Fibroblast of upper back skin (primary cell): ENCODE measurements at places on chromosomes 1 and 21.

GRCh38 chr1:19205845-19206244, 4.2 kb downstream of the UBR4 start:
- DNase-seq = no peak

- no peak for DNase-seq
These were observed 617.5 kb downstream of the PTPRU start for GRCh38 chr1:29853716-29854330.

DNA sequence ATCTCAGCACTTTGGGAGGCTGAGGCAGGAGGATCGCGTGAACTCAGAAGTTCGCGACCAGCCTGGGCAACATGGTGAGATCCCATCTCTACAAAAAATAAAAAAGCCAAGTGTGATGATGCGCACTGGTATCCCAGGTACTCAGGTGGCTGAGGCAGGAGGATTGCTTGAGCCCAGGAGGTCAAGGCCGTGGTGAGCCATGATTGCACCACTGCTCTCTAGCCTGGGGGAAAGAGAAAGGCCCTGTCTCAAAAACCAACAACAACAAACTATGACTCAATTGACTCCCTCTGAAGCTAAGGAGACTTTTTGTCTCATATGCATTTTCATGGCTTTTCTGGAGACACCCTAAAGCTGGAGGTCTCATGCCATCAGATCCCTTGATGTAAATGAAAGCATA, 118.8 kb downstream of the CCDC185 start:
- no peak for DNase-seq

DNA sequence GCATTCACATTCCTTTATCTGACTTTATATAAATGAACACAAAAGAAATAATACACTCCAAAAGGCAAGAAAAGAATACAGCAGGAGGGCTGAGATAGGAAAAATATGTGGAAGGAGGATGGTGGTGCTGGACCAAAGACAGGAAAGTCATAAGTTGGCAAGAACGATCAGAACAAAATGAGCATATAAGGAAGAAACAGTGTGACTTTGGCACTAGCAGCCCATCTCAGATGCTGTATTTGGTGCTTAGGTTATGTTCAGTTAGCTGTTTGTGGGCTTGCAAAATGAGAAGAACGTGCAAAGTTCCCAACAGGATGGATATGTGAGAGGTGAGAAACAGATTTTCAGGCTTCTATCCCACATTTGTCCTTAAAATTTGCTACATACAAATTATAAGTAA, 719.8 kb upstream of the ADGRL4 start:
- peak; percentile 45 for DNase-seq

GRCh38 chr1:45258059-45258650, 51.8 kb upstream of the ZSWIM5 start:
- DNase-seq = no peak

- DNase-seq = peak; percentile 37
These were observed 36.4 kb downstream of the MRAP start for GRCh38 chr21:32334980-32335531.

- no peak for DNase-seq
These were observed 85.3 kb upstream of the SERBP1 start for GRCh38 chr1:67515324-67516080.

GRCh38 chr1:225824533-225824941, 14.6 kb downstream of the EPHX1 start:
- DNase-seq = no peak

DNA sequence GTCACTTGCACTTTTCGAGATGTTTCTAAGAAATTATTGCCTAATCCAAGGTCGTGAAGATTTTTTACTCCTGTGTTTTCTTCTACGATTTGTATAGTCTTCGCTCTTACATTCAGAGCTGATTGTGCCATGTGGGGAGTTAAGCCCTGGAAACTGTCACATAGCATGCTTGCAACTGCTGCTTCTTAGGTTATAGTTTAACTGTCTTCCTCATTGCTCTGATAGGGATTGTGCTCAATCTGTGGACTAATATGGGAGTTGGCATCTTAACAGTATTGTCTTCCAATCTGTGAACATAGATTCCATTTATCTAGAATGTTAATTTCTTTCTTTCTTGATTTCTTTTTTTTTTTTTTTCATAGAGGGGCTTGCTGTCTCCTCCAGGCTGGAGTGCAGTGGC, 34.8 kb upstream of the CAMTA1 start:
- no peak for DNase-seq

DNA sequence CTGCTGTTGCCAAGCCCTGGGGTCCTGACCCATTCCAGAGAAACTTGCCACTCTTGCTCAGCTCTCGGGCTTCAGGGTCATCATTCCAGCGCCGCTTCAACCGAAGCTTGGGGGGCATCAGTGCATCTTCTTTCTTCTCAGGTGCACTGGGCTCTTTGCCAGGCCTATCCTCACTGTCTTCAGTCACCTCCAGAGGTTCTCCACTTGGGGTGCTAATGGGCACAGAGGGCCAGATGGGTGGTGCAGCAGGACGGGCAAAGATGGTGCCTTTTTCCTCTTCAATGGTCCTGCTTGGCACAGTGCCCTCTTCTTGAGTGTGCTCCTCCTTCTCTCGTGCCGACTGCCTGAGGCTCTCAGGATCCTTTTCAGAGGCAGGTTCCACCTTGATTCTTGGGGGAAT, 13.3 kb downstream of the ETV3 start:
- no peak for DNase-seq

DNA sequence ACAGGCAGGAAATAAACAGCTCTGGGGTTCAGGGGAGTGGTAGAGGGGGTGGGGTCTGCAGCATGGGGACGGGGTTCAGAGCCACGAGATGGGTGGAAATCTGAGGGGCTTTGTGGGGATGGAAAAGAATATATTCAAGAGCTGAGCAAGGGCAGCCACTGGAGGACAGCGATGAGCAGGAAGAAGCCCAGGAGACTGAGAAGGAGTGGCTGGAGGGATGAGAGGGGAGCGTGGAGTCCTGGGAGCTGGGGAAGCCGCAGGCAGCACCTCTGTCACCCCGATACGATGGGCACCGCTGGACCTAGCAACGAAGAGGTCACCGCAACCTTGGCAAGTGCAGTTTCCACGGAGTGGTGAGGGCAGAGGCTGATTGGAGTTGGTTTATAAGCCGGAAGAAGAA, 10.0 kb upstream of the KCNAB2 start:
- DNase-seq = no peak

GRCh38 chr1:64440183-64440826, 29.6 kb upstream of the CACHD1 start:
- no peak for DNase-seq

GRCh38 chr1:224585051-224585450, 31.1 kb upstream of the CNIH3 start:
- no peak for DNase-seq

GRCh38 chr21:41589131-41589530, 81.2 kb upstream of the TMPRSS2 start:
- no peak for DNase-seq

DNA sequence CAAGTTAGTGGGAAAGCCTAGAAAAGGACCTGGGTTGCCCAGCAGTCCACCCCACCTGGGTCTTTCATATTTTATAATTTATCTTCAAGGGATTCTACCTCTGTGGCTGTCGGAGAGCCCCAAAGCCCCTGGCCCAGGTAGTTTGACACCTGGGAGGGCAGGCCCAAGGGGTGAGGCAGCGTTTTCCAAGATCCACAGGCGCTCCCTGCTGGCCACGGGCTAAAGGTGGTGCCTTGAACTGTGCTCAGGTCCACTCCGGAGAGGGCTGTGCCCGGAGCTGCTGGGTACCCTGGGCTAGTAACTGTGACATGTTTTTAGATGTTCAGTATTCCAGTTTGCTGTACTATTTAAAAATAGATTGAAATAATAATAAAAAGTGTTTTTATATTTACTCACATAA, 37.2 kb upstream of the CRNN start:
- DNase-seq = no peak

DNA sequence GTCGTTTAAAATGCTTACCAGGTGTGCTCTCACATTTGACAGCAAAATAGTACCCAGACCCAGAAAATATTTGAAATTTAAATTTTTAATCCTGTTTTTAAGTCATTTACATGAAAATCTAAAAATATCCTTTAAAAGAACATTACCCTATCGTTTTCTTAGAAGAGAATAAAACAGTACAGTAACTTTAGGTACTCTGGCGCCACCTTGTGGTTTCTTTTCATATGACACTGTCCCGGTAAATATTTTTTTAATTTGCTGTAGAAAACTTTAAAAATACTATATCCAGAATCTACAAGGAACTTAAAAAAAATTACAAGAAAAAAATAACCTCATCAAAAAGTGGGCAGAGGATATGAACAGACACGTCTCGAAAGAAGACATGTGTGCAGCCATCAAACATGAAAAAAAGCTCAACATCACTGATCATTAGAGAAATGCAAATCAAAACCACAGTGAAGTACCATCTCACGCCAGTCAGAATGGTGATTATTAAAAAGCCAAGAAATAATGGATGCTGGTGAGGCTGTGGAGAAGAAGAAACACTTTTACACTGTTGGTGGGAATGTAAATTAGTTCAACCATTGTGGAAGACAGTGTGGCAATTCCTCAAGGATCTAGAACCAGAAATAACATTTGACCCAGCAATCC, 129.2 kb downstream of the RGS21 start:
- peak; percentile 56 for DNase-seq

GRCh38 chr1:60573726-60574409, 500.3 kb upstream of the C1orf87 start:
- DNase-seq = peak; percentile 82

DNA sequence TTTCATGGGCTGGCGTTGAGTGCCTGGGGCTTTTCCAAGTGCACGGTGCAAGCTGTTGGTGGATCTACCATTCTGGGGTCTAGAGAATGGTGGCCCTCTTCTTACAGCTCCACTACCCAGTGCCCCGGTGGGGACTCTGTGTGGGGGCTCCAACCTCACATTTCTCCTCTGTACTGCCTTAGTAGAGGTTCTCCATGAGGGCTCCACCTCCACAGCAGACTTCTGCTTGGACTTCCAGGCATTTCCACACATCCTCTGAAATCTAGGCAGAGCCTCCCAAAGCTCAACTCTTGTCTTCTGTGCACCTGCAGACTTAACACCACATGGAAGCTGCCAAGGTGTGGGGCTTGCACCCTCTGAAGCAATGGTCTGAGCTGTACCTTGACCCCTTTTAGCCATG, 82.1 kb downstream of the CCDC18 start:
- no peak for DNase-seq

DNA sequence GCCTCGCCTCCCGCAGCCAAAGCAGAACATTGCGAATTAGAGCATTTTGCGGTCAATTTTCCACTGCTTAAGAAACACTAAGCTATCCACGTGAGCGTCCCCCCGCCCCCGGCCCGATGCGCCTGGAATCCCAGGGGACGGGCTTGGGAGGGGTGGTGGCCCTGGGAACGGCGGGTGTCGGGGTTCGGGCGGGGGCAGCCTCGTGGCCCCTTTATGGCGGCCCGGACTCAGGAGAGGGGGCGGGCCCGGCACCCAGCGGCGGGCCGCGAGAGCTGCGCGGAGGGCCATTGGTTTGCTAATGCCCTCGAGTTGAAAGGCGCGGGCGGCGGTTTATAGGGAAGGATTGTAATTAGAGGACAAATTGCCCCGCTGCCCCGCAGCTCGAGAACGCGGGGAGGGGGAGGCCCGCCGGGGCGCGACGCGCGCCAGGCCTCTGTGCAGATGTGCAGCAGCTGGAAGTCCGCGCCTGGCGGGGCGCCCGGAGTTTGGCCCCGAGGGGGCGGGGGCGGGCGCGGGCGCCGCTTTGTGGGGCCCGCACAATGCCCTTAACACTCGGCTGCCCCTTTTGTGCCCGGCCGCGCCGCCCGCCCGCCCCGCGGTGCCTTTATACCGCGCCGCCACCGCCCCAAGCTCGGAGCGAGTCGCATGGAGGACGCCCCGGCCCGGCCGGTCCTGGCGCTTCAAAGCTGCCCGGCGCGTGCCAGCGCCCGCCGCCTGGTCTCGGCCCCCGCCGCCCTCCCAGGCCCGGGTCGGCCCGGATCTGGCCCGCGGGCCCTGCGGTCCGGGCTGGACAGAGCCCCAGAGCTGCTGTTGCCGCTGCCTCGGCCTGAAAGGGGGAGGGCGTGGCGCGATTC, 1.9 kb upstream of the HES3 start:
- no peak for DNase-seq

DNA sequence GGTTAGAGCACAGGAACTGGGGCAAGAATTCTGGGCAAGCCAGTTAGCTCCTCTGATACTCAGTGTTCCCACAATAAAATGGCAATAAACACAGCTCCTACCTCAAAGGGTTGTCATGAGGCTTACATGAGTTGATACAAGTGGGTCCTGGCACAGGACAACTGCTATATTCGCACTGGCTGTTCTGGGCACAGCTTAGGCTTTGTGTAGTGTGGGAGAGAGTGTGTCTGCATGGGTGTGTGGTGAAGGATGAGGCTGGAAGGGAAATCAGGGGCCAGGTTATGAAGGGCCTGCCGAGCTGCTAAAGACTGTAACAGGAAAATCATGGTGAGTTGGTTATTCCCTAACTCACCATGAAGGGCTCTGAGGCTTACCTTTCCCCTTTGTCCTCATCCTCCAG, 18.7 kb downstream of the ETV3 start:
- no peak for DNase-seq

- DNase-seq = no peak
These were observed 16.1 kb downstream of the SLC30A7 start for GRCh38 chr1:100912019-100912418.

- DNase-seq = no peak
These were observed 113.5 kb downstream of the XCL2 start for GRCh38 chr1:168430321-168430720.

GRCh38 chr1:47753808-47754207, 243.4 kb downstream of the TRABD2B start:
- no peak for DNase-seq

DNA sequence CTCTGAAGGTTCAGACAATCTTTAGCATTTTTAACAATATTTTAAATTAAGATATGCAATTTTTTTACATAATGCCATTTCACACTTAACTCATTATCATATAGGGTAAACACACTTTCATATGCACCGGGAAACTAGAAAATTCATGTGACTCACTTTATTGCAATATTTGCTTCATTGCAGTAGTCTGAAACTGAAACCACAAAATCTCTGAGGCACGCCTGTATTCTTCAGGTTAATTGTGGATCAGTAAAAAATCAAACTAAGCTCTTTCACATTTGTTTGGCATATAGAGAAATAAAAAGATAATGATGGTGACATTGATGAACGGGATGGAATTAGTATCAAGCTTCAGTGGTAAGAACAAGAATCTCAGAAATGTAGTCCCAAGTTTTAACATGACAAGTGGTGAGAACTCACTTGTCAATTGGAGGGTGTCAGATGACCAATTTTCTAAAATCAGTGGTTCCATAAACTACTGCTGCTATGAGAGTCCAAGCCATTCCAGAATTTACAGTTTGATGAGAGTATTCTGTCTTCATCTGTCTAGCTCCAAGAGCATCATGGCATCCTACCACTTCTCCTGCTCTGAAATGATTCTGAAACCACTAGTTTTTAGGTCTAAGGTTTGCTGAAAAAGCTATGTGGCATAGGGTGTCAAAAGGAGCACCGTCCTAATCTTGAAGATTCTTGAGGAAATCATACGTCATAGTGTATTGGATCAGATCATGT, 281.0 kb downstream of the PTPRC start:
- no peak for DNase-seq

DNA sequence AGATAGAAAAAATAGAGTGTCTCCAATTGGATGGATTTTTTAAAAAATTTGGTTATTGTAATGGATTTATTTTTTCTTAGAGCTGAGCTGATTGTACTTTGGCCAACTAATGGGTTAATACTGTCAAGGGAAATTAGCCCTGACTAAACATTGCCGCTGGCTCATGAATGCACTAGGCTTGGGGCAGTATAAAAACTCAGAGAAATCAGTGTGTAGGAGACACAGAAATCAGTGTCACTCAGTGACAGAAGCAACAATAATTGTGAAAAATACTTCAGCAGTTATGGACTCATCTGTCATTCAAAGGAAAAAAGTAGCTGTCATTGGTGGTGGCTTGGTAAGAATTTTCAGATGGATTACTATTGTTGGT, at the start of gene KMO:
Gene KMO, plus strand, starts transcription at position 217 of the 370 bp plus-strand sequence. Its CDS starts 67 bp downstream, at position 284.
- DNase-seq = peak; percentile 2
